ENCODE measurements at places on chromosomes 5 and 9. TPM values are rescaled to one million over a fixed set of nuclear protein-coding genes. Genes with fewer than 3 reads are reported as not detected.

DNA sequence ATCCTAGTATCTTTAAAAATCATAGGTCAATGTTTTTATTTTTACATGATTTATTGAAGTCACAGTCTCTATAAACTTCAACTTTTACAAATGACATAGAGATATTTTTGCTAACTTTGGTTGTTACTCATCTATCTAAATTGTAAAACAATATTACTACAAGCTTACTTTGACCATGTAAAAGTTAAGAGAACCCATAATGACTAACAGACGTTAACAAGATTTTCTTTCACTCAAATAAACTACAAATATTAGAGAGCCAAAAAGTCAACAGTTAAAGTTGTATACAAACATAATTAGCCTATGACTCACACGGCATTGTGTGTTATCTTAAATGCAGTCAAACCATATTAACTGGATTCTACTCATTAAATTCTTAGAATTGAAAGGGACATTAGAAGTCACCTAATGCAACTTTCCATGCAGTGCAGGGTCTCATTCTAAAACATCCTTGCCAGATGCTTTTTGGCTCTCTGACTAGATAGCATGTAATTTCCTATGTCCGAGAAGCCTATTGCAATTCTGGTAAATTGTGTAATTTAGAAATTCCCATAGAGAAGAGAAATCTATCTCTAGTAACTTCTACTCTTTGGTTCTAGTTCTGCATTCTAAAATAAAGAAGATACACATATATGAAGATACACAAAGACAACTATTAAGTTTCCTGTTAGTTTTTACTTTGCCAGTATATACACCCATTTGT is 42.2 kb upstream of the UGT3A2 start:
- no peak for DNase-seq

- DNase-seq, result no peak
These were observed 24.5 kb downstream of the ADAMTS12 start for GRCh38 chr5:33867241-33867640.

DNA sequence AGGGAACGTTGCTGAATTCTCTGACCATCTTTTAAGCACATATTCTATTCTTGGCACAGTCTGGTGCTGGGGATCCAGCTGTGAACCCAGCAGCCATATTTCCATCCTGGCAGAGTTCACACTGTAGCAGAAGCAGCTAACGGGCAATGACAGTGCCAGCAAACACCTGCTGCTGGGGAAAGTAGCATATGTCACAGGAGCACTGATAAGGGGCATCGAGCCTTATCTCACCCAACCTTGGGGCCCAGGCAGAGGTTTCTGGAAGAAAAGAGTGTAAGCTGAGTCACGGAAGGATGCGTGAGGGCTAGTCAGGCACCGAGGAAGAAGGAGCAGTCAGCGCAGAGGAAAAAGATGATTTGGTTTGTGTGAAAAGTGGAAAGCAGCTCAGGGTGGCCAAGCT is 1.1 kb downstream of the NDOR1 start:
- DNase-seq, result no peak

DNA sequence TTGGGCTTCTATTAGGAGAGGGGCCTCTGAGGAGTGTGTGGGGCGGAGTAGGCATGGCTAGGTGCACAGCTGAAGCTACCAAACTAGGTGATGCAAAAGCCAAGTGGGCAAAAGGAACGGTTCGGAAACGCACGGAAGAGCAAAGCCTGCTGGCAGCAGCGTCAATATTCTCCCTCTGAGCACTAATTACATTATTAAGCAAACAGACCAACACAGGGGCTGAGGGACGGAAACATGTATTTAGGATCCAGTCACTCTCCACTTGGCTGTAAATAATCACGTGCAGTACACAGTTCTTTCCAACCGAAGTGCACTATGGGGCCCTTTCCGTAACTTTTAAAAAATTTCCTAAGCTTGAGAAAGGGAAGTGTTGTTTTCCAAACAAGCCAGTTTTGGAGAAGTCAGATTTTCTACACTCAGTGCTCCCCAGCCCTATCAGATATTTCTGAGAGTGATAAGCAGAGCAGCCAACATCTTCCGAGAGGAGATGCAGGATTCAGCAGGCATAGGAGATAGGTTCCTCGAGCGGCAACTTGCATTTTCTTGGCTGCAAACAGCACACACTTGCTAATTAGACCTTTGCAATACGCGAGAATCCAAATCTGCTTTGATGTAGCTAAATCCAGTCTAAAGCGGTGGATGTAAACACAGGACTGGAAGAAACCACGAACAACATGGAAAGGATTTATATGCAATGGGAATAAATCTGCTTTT is 217.2 kb upstream of the TBCA start:
- no peak for DNase-seq

DNA sequence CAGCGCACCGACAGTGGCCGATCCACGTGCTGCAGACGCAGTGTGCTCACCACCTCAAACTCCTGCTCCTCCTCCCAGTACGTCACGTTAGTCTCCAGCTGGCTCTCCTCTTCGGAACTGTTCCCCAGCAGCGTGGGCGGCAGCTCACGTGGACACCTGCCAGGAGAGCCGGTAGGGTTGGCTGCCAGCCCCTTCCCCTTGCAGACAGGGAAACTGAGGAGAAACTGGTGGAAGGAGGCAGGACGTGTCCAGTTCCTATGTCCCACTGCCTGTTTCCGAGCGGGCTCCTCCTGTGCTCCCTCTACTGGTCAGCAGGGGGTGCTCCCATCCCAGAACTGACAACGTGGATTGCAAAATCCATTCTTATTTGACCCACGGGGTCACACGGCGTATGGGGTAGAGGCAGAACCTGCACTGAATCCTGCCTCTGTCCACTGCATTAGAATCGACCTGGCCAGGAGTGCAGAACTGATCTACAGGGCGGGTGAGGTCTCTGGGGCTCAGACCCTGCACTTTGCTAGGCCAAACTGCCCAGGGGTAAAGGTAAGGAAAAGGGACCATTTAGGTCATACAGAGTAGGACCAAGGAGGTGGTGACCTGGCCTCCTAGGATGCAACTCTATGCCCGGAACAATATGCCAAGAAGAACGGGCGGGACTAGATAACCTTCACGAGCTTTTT is 25.7 kb downstream of the PDGFRB start:
- DNase-seq, result no peak

- no peak for DNase-seq
These were observed 534.5 kb upstream of the MEF2C start for GRCh38 chr5:89417515-89417914.

- peak; percentile 40 for DNase-seq
These were observed 188.7 kb downstream of the HSPA4 start for GRCh38 chr5:133240425-133241091.

DNA sequence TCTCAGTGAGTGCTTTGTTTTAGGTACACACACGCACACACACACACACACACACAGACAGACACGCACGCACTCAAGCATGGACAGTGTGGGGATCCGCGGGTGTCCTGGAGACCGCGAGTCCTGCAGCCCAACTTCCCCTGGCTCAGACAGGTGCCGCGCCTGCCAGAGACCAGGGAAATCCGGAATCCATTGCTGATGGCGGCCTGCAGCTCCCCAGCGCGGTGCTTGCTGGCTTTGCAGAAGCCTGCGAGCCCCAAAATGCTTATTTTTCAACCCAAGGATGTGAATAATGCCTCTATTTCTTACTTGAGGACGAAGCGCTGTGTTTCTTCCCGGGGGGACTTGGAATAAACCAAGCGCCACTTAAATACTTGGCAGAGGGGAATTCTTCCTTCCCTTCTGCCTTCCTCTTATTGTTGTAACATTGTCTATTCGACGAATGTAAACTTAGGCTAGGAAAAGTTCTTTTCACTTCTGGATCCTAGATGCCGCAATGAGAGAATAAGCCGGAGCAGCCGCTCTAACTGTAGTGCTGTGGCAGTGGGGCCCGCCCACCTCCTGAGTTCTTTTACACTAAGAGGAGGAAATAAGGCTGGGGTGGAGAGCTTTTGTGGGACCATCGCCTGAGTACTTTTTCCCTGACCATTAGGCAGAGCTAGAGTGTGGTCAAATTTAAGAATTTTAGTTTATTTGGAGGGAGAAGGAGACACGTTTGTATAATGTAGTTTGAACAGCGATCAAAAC is 802 bp downstream of the ITGA2 start:
- peak; percentile 78 for DNase-seq

- no peak for DNase-seq
These were observed 7.0 kb downstream of the SCAMP1 start for GRCh38 chr5:78367318-78367991.

Gene TIMD4
- polyA plus RNA-seq, result 11.5 TPM

Gene OR1J2
- not detected for polyA plus RNA-seq

Gene GRM6
- not detected for polyA plus RNA-seq

Gene ELAVL2
- not detected for polyA plus RNA-seq

Gene CKMT2
- 1.6 TPM for polyA plus RNA-seq

Gene THG1L
- 17.0 TPM for polyA plus RNA-seq

Gene SEMA4D
- 23.0 TPM for polyA plus RNA-seq

Gene CCL27
- polyA plus RNA-seq, result not detected
